ENCODE measurements at places on chromosomes 2 and 18. TPM values are rescaled to one million over a fixed set of nuclear protein-coding genes. Genes with fewer than 3 reads are reported as not detected.
A peak's percentile ranks its signal among the peaks of the same experiment; 100 is the strongest.

DNA sequence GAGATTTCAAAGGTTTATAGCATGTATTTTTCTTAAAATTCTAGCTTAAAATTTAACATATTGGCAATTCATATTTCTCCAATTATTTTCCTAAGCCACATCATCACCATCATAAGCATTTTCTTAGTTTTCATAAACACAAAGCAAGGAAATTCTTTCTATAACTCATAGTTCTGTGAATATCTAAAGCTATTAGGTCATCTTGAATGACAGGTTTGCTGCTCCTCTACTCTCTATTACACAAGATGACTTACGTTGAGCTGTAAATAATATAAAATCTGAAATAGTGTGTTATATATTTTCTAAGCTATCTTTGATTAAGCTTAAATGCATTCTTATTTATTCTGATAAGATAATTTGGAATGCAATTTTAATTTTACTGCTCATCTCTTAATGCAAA, 984.6 kb upstream of the CNTNAP5 start:
- DNase-seq = no peak
- H3K27me3 ChIP-seq = no peaks in the 10 kb centered on the region
- no peak overlapping the region for H3K27ac ChIP-seq
- no peaks in the 10 kb centered on the region for H3K4me1 ChIP-seq
- no peak overlapping the region for H3K4me3 ChIP-seq

DNA sequence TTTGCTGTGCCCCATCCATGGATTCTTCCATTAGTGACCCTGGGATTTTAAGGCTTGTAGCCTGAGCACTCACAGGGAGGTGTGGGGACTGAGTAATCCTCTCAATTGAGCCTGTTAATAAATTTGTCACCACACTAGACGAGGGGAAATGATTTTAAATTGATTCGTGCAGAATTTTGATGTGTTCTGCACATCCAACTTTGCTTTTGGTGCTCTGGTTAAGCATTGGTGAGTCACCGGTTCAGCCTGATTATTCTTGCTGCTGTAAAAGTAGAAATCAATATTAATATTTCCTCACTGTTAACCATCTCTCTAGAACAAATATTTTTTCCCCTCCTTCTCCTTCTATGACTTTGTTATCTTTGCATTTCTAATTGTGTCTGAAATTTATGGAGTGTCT, 482.0 kb downstream of the TSN start:
- H3K36me3 ChIP-seq = peaks cover 2% of the 10 kb centered on the region
- peaks cover 25% of the 10 kb centered on the region for H3K4me1 ChIP-seq
- no peak for DNase-seq
- H3K4me3 ChIP-seq = no peak overlapping the region
- H3K27me3 ChIP-seq = peaks cover 5% of the 10 kb centered on the region
- H3K27ac ChIP-seq = no peak overlapping the region

DNA sequence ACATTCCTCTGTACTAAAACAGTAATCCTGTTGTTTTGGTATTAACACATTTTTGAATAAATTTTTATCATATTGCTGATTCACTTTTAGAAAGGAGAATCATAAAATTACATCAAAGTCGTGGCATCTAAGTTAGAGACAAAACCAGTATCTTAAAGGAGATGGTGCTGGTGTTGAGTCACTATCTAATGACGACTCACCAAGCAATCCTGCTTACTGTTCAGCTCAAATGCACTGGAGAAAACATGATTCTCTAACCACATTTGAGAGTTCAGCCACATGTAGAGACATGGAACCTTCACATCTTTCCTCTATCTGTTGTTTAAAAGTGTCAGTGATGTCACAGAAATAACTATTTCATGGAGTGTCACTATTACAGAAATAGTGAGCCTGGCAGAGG, 473.8 kb downstream of the TGIF1 start:
- no peak for DNase-seq
- peaks cover 19% of the 10 kb centered on the region for H3K4me1 ChIP-seq
- no peaks in the 10 kb centered on the region for H3K36me3 ChIP-seq
- no peak overlapping the region for H3K27ac ChIP-seq

DNA sequence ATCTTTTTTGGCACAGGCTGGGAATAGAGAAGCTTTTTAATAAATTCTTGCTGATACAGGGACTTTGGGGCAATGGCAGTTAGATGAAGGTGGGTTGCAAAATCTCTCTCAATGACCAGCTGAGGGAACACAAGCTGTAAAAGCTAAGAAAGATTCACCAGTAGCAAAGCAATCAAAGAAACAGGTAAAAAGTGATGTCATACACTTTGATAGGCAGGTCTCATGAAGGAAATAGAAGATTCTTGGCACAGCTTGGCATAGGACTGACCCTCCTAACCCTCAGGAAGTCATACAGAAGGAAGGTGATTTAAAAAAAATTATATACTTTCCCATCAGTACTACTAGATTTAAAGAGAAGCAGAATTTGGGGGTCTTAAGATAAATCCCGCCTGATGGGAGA, 263.6 kb downstream of the LPIN1 start:
- peaks cover 6% of the 10 kb centered on the region for H3K27me3 ChIP-seq
- no peak overlapping the region for H3K4me3 ChIP-seq
- no peak overlapping the region for H3K27ac ChIP-seq

- H3K36me3 ChIP-seq = peaks cover 4% of the 10 kb centered on the region
- peaks cover 14% of the 10 kb centered on the region for H3K4me1 ChIP-seq
- peaks cover 54% of the 10 kb centered on the region for H3K27me3 ChIP-seq
- H3K27ac ChIP-seq = no peak overlapping the region
- no peak overlapping the region for H3K4me3 ChIP-seq
Observed at GRCh38 chr2:232417489-232417888, 10.8 kb downstream of the ALPG start.

The UGT1A8 gene
- not detected for total RNA-seq

DNA sequence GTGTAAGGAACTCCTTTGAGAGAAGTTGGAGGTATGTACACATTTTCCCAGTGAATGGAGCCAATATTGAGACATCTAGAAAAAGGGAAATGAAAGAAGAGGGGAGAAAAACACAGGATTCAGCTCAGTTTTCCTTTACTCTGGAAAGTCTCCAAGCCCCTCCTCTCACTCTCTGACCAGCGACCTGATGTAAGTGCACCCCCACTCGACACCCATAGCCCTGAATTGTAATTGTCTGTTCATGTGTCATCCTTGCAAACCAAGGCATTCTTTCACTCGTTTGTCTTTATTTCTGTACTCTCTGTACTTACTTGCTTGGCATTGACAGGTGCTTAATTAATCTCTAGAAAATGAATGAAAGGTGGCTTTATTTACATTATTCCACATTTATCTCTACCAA, 55.7 kb upstream of the CTAGE1 start:
- H3K4me1 ChIP-seq = peaks cover 45% of the 10 kb centered on the region
- H3K4me3 ChIP-seq = no peak overlapping the region
- H3K27ac ChIP-seq = no peak overlapping the region
- peaks cover 3% of the 10 kb centered on the region for H3K36me3 ChIP-seq
- no peak for DNase-seq

DNA sequence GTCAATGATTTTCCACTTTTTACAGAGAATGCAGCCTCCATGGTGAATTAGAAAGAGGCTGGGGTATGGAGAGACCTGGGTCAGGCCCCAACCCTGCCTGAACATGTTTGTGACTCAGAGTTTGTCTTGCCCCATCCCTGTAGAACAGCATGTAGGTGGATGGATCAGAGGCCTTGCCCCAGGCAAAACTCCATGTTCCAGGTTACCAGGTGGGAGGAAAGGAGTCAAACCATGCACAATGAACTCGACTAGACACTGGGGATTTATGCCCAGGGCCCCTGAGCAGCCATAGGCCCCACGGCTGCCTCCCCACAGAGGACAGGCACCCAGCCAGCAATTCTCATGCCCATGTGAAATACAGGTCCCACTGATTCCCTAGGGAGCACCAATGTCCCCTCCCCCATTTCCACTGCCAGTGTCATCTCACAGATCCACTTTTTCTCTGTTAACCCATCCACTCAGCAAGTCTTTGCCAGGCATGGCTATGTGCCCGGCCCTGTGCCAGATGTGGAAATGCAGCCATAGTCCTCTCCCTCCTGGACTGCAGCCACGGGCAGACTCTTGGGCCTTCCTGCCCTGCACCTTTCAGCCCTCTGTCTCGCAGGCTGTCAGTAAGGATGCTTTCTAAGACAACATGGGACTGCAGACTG, 737.8 kb upstream of the HS6ST1 start:
- peaks cover 2% of the 10 kb centered on the region for H3K27me3 ChIP-seq
- H3K4me3 ChIP-seq = no peak overlapping the region
- no peaks in the 10 kb centered on the region for H3K36me3 ChIP-seq
- no peak overlapping the region for H3K27ac ChIP-seq
- DNase-seq = no peak
- H3K4me1 ChIP-seq = peaks cover 32% of the 10 kb centered on the region

- H3K4me3 ChIP-seq = peak overlapping the region; percentile 1
- H3K27me3 ChIP-seq = no peaks in the 10 kb centered on the region
- no peaks in the 10 kb centered on the region for H3K36me3 ChIP-seq
Observed at GRCh38 chr2:145751629-145752028, 1231.7 kb upstream of the ZEB2 start.

DNA sequence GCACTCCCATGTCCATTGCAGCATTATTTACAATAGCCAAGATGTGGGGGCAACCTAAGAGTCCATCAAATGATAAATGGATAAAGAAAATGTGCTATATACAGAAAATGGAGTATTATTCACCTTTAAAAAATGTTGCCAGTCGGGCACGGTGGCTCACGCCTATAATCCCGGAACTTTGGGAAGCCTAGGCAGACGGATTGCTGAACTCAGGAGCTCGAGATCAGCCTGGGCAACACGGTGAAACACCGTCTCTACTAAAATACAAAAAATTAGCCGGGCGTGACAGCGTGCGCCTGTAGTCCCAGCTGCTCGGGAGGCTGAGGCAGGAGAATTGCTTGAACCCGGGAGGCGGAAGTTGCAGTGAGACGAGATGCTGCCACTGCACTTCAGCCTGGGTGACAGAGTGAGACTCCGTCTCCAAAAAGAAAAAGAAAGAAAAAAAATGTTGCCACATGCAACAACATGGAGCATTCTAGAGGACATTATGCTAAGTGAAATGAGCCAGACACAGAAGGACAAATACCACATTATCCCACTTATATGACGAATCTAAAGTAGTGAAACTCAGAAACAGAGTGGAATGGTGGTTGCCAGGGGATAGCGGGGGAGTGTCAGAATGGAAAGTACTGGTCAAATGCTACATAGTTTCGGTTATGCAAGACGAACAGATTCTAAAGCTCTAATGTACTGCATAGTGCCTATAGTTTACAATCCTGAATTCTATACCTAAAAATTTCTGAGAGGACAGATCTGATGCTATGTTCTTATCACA, 1385.6 kb upstream of the TMEFF2 start:
- no peak for DNase-seq
- no peaks in the 10 kb centered on the region for H3K4me1 ChIP-seq
- H3K36me3 ChIP-seq = no peaks in the 10 kb centered on the region
- H3K27me3 ChIP-seq = no peaks in the 10 kb centered on the region

The C2orf72 gene
- 1.3 TPM for total RNA-seq

GRCh38 chr2:19671916-19672315, 229.9 kb downstream of the TTC32 start:
- peaks cover 38% of the 10 kb centered on the region for H3K4me1 ChIP-seq
- H3K4me3 ChIP-seq = no peak overlapping the region
- H3K27ac ChIP-seq = no peak overlapping the region
- DNase-seq = no peak
- H3K36me3 ChIP-seq = no peaks in the 10 kb centered on the region

The PER2 gene
- 2.9 TPM for total RNA-seq

The TCF23 gene
- total RNA-seq = not detected

DNA sequence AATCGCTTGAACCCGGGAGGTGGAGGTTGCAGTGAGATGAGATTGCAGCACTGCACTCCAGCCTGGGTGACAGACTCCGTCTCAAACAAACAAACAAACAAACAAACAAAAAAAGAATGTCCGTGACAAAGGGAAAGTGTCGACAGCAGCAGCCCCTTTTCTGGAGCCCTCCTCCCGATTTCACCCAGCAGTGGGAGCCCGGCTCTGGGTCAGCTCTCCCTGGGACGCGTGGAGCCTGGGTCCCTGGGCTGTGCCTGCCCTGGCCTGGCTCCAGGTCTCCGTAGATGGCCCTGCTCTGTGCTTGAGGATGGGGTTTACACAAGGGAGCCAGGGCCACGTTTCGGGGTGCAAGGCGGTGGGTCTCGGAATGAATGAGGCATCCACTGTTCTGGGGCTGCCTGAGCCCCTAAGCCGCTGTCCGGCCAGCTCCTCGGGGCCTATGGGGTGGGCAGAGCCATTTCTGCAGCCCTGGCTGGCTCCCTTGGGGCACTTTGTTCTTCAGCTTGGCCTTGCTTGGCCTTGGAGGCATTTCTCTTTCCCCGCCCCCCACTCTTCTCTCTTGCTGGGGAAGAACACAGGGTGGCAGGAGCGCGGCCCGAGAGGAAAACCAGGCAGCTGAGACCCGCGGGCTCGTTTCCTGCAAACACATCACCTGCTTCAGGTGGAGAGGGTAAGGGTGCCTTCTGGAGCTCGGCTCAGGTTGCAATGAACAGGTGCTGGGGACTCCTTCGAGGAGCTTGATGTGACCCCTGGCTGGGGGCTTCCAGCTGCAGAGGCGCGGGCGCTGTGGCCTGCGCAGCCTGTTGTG, 29.1 kb downstream of the RTP5 start:
- H3K36me3 ChIP-seq = no peaks in the 10 kb centered on the region
- H3K4me3 ChIP-seq = no peak overlapping the region
- peaks cover 24% of the 10 kb centered on the region for H3K4me1 ChIP-seq
- no peaks in the 10 kb centered on the region for H3K27me3 ChIP-seq
- DNase-seq = no peak

DNA sequence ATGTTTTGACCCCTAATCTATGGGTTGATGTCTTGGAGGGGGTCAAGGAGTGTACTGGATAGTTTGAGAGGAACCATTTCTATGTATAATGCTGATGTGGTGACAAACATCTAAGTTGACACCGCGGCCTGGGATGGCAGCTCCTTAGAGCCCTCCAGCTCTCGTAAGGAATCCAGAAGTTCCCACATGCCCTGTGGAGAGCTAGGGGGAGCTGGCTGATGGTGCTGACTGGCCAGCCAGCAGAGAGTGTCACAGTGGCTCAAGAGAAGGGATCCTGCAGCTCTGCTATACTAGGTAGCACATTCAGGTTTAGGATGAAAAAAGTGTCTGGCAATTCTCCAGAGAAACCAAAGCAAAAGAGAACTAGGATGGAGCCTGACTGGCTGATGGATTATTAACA, 842.2 kb upstream of the VRK2 start:
- no peak overlapping the region for H3K4me3 ChIP-seq
- H3K36me3 ChIP-seq = no peaks in the 10 kb centered on the region
- H3K4me1 ChIP-seq = no peaks in the 10 kb centered on the region

The UGT1A4 gene
- total RNA-seq = not detected

The PLA2R1 gene
- total RNA-seq = 47.7 TPM

GRCh38 chr2:171602352-171602751, 80.1 kb downstream of the CYBRD1 start:
- H3K4me1 ChIP-seq = no peaks in the 10 kb centered on the region
- H3K27me3 ChIP-seq = no peaks in the 10 kb centered on the region
- H3K36me3 ChIP-seq = no peaks in the 10 kb centered on the region
- no peak for DNase-seq
- H3K4me3 ChIP-seq = no peak overlapping the region

The ACOXL gene
- total RNA-seq = not detected

DNA sequence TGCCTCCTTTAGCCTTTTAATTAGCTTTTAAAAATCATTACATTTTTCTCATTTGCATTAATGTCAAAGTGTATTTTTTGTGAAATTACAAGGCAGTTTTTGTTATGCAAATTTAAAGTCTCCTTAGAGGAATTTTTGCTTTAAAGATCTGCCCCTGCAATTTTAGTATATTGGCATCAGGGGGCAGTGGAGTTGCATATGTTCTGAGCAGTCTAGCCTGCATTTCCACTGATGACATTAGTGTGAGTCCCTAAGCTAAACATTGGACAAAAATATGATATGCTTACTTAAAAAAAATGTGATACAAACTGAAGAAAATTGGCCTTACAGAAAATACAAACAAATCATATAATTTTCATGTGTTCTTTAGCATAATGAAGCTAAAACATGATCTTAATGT, 426.5 kb downstream of the SLC4A3 start:
- H3K36me3 ChIP-seq = no peaks in the 10 kb centered on the region
- H3K4me3 ChIP-seq = no peak overlapping the region
- no peak overlapping the region for H3K27ac ChIP-seq
